ENCODE measurements at places on chromosomes 7 and 10. TPM values are rescaled to one million over a fixed set of nuclear protein-coding genes. Genes with fewer than 3 reads are reported as not detected.

Gene ADAMTS14
- total RNA-seq, result not detected

GRCh38 chr10:3708852-3709251 is 76.2 kb downstream of the KLF6 start:
- DNase-seq, result no peak

DNA sequence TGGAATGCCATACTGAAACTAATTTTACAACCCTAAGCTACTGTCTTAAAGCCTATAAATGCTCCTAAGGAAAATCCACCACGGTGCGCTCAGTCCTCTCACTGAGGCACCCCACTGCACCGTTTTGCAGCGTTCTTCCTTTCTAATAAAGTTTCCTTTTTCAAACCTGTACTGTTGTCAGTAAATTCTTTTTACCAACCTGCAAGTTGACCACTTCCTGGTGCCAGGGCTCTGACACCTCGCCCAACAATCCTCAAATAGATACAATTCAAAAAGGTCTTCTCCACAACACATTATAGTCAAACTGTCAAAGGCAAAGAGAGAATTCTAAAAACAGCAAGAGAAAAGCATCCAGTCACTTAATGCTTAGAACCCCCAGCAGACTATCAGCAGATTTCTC is 42.8 kb downstream of the HERPUD2 start:
- DNase-seq, result peak; percentile 23

DNA sequence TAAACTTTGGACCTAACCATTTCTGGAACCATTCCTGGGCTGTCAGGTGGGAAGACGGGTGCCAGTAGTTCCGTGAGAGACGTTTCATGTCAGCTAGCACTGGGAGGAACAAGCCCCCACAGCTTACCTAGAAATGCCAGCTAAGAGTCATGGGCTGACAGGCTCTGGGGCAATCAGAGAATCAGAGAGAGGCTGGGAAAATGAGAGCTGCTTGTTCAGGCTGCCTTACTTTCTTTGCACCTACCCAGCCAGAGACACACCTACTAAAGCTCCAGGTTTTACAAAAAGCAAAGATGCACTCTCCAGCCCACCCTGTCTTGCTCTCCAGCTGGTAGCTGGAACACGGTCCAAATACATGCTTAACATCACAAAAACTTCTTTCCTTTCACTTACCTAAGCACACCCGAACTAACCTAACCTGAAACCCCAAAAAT is 688 bp downstream of the PTN start:
- DNase-seq, result no peak

- DNase-seq, result peak; percentile 64
These were observed 552 bp downstream of the IL15RA start for GRCh38 chr10:5976512-5977470.

GRCh38 chr10:67259319-67259929 is 333.6 kb downstream of the LRRTM3 start:
- DNase-seq, result no peak

- DNase-seq, result no peak
These were observed 241.6 kb upstream of the GALNT17 start for GRCh38 chr7:70890147-70890969.

Gene PLAC9
- total RNA-seq, result not detected

GRCh38 chr10:89373916-89374711 is 3.7 kb upstream of the IFIT1B start:
- DNase-seq, result no peak

GRCh38 chr7:43609097-43609496 is 26.2 kb downstream of the STK17A start:
- no peak for DNase-seq
